Caudate nucleus (tissue), 63 donors: ENCODE measurements at places on chromosomes 1 and 21.

GRCh38 chr1:189431447-189431846, 1046.2 kb downstream of the BRINP3 start:
- no peak for DNase-seq

DNA sequence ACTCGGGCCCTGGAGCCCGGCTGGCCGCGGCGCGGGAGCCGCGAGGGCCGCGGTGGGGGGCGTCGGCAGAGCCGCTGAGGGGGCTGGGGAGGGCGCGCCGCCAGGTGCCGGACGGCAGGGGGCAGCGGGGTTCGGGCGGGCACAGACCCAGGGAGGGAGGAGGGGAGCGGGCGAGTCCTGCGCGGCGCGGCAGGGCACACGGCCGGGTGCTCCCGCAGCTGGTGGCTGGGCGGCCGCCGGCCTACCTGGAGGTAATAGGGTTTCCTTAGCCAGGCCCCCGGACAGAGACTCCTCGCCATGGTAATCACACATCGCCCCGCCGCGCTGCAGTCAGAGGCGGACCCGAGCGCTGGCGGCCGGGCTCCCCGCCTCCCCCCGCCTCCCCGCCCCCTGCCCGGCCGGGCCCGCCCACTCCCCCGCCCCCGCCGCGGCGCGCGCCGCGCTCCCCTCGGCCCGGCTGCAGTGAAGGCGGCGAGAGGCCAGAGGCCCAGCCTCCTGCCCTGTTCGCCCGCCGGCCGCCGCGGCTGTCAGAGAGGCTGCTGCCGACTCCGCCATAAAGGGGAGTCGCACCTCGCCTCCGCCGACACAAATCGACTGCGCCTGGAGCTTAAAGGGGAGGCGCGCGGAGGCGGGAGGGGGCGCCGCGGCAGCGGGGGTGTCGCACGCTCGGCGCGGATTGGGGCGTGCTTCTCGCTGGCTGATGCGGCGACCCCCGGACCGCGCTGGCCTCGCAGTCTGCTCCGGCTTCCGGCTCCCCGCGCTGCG, at the start of gene DIPK1A:
DIPK1A (minus strand) TSS at position 332 of the 765 bp plus-strand sequence; CDS start at position 299, 33 bp downstream.
- DNase-seq = peak; percentile 82

DNA sequence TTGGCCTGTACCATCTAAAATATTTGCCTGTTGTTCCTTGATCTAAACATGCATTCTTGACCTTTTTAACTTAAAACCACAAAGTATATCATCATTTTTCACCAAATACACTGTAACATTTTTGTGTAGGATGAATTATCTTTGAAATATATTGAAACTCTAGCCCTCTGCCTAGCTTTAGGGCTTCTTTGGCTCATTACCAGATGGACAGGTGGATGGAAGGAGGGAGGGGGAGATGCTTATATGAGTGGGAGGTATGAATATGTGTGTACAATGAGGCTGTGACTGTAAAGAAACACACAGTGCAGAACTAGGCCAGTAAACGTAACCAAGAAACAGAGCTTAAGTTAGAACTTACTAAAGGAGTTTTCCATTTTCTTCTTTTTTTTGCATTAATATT, 118.5 kb downstream of the ESRRG start:
- DNase-seq = no peak

DNA sequence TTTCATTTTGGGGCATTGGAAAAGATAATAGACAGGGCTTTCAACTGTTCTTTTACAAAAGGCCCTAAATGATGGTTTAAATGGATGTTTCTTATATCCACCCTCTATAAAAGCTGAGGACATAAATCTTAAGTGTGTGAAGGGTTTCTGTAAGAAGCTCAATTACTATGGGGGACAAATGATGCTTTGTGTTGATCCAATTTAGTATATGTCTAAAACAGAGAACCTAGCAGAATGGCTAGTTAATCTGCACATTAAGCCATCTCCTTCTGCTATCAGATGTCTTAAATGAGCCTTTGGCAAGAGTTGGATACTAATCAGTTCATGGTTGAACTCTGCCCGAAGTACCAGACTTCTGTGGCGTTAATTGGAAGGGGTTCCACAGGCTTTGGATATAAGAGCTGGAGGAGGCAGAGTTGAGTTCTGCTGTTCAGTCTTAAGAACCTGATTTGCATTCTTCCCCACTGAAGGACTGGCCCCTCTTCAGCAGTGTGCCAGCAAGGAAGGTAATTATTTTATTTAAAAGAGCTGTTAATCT, 43.1 kb downstream of the PTGFRN start:
- no peak for DNase-seq

DNA sequence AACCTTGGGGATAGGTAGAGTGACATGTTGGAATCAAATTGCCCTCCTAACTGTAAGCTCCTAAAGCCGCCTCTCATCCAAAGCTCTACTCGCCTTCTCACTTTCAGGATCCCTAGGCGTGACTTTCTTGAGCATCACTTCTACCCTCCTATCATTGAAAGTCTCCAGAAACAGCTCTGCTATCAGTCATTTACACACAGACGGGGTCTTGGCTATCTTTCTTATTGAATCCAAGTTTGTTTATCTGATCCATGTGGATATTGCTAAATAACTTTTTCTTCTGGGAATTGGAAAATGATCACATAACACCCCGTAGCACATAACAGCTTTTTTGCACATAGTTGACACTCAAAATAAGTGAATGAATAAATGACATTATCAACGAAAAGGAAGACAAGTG, 216.4 kb upstream of the KIAA0040 start:
- no peak for DNase-seq

DNA sequence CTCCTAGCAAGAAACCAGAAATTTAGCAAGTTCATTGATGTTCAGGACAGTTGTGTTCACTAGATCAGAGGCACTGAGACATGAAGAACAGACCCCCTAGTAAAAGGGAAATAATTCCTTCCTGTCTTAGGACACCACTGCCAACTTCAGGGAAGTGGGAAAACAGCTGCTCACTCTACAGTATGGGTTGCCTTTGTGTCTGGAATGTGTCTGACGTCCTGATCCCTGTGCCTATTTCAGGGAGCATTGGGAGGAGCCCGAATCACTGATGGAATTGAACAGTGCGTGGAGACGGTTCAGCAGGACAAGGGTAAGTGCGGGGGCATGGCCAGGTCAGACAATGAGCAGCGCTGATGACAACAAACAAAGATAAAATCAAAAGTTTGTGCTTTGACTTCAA, 21.0 kb downstream of the S100A11 start:
- DNase-seq = no peak

DNA sequence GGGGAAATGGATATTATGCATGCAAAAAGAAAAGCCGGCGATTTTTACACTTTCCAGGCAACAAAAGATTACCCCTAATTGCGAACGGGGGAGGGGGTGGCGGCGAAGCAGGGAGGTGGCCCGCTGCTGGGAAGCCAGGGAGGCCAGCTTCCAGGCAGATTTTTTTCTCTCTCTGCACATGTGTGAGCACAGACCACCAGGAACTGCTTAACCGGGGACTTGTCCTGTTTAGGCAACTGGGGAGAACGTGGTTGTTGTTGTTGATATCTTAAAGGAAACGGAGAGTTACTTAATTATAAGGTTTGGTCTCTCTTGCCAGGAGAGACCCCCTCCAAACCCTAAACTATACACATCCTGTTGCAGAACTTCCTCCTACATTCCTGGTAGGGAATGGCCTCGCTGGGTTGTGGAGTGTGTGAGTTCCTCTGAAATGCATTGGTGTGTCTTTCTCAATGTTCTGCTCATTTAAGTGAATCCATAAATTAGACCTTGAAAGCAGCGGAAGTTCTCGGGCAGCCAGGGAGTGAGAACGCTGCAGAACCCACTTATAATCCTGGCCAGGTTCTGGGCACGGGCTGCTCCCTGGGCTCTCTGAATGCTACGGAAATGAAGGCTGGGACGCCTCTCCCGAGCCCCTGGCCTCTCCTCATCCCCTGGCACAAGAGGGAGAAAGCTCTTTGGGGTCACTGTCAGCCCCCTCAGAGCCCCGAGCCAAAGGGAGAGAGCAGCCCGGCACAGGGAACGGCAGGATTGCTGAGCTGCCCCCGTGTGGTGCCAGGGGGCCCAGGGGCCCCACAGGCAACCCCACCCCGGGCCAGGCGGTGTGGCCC, 250.0 kb downstream of the FOXD2 start:
- no peak for DNase-seq

DNA sequence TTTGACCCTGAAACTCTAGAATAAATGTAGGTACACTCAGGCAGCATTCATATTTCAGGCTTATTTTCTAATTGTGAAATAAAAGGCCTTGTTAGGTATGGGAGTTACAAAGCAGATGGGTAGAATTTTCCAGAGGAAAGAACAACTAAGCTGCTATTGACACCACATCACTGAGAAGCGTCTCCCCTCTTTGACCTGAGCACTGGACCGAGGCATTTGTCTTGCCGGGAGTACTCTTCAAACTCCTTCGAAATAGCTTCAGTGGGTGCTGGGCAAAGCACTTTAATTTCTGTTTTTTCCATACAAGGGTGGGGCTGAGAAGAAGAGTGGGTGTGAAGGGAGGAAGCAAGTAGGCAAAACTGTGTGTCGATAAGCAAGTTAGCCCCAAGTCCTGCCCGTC, 36.4 kb downstream of the ABCA4 start:
- DNase-seq = no peak

GRCh38 chr1:180266275-180267210, 36.5 kb downstream of the LHX4 start:
- no peak for DNase-seq

- no peak for DNase-seq
Observed at GRCh38 chr21:21385404-21385803, 387.2 kb downstream of the NCAM2 start.

GRCh38 chr21:18382141-18382540, 21.4 kb downstream of the TMPRSS15 start:
- DNase-seq = no peak

- DNase-seq = no peak
Observed at GRCh38 chr1:197141575-197141974, 4.9 kb downstream of the ASPM start.

GRCh38 chr1:92804721-92805201, 19.9 kb upstream of the EVI5 start:
- DNase-seq = peak; percentile 39

GRCh38 chr1:234618737-234619049, 8.7 kb upstream of the IRF2BP2 start:
- DNase-seq = no peak

- no peak for DNase-seq
Observed at GRCh38 chr1:53410701-53411100, 48.5 kb upstream of the DMRTB1 start.

GRCh38 chr1:118983558-118984041, 4.5 kb downstream of the TBX15 start:
- no peak for DNase-seq

DNA sequence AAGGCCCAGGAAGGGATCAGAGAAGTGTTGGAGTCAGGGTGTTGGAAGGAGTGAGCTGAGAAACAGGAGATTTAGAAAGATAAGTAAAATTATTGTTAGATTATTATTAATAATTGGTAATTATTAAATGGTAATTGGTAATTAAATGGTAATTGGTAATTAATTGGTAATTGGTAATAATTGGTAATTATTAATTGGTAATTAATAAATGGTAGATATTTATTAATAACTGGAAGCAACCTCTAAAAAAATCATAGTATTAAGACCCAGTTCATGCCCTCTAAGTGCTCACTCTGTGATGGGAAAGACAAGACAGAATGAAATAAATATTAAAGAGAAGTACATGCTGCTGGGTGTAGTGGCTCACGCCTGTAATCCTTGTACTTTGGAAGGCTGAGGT, 13.8 kb upstream of the EPS15 start:
- no peak for DNase-seq

GRCh38 chr1:34923490-34923889, 6.0 kb downstream of the DLGAP3 start:
- peak; percentile 50 for DNase-seq

GRCh38 chr1:226708342-226708780, 30.7 kb downstream of the ITPKB start:
- DNase-seq = no peak

DNA sequence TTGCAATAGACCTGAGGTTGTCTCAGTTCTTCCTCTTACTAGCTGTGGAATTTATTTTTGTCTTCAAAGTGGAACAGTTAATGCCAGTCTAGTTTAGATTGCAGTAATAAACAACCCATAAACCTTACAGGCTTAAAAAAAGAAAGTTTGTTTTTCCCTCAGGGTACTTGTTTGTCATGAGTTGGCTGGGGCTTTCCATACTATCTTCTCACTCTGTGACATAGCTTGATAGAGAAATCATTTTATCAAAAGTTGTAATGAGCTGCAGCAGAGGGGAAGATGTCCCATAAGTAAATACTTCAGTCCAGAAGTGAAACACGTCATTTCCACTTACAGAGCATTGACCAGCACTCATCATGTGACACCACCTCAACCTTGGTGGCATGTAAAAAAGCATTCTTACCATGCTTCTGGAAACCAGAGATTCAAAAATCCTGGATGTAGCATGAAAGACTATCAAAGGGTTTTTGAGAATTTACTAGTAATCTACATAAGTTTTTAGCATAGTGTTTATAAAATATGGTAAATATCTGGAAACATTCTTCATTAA, 62.8 kb upstream of the COL11A1 start:
- no peak for DNase-seq

- DNase-seq = no peak
Observed at GRCh38 chr1:238608144-238608543, 717.4 kb upstream of the ZP4 start.

DNA sequence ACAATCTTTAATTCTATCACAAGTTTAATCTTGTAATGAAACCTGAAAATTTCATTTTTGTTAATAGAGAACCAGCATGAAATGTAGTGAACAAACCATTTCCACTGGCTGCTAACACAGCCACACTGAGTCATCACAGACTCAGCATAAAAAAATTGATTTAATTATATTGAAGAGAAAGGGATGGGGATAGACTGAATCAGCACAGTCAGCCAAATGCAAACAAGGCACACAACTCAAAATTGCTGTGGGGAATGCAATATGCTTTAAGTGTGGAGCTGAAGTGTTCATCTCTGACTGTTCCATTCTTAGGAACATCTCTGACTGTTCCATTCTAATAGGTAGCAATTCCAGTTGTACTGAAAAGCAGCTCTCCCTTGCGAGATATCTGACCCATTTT, 299.8 kb downstream of the MRPL39 start:
- no peak for DNase-seq

DNA sequence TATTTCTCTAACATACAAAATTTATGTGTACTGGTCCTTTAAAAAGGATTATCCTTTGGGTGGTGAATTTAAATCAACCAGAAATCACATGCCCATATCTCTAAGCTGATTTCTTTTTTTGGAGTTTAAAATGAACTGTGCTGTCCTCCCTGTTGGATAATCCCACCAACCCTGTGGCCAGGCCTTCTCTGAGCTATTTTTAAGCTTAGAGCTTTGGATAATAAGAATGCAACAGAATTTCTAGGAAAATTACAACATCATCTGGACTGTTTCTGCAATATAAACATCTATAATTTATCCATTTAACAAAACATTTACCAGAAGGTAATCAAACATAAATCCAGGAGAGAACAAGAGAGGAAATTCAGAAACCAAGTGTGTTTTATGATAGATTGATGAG, 88.3 kb downstream of the LRRC40 start:
- no peak for DNase-seq

DNA sequence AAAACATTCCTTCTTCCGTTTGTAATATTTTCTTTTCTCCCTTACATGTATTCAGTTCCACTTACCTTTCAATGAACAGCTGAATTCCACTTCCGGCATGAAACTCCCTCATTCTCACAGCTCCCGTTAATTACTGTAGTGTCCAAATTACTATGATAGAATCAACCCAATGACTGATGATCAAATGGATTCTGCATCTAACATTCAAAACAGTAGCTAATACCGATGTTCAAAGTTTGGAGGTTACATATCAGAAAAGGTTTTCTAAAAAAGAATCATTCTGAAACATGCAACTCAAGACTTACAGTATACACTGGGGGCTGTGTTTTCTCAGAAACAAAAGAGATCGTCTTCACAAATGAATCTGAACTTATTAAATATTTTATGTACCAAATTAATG, 77.2 kb downstream of the PTPRC start:
- no peak for DNase-seq
